ENCODE measurements at places on chromosomes 3 and 15.

GRCh38 chr3:70393881-70394612 lies 81.6 kb upstream of the MDFIC2 start:
- DNase-seq, result no peak

DNA sequence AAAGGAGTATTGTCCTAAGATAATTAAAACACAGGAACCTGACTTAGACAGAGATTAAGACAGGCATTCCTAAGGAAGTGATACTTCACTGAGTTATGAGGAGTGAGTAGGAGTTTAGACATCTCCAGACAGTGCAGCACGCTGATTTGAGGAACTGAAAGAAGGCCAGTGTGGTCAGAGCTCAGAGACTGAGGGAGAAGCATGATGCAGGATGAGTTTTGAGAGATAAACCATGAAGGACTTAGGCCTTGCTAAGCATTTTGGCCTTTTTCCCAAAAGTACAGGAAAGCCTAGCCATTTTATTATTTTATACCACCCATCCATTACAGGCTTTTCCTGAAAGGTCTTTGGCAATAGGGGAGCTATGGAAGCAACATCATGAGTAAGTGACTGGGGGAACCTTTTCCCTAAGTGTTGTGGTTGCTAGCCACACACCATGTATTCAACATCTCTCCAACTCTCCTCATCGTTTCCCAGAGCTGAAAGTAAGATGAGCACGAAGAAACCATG lies 375.6 kb upstream of the TPRG1 start:
- DNase-seq, result no peak

DNA sequence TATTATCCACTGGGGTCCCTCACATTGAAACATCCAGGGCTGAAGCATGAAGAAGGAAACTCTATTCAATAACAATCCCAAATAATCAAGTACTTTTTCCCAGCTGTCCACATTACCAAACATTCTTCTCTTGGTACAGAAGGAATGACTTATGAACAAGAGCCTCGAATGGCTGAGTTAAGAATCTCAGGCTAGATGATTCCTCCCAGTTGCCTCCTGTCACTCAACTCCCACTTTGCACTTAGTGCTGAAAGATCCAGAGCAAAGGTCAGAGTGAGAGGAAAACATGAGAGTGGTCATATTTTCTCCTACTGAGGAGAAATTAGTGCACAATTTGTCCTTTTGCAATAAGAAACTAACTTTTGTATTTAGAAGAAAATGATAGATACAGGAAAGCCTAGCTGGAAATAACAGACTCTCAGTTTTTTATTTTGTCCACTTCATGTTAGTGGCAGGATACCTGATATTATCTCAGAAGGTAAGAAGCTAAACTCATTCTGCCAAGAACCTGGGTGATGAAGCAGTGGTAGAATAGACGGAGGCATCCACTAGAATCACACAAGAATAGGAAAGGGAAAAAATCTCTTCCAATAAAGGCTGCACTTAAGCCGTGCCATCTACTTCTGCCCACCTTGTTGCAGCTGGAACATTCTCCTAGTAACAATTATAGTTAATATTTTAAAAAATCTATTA lies 46.2 kb downstream of the GADL1 start:
- no peak for DNase-seq

DNA sequence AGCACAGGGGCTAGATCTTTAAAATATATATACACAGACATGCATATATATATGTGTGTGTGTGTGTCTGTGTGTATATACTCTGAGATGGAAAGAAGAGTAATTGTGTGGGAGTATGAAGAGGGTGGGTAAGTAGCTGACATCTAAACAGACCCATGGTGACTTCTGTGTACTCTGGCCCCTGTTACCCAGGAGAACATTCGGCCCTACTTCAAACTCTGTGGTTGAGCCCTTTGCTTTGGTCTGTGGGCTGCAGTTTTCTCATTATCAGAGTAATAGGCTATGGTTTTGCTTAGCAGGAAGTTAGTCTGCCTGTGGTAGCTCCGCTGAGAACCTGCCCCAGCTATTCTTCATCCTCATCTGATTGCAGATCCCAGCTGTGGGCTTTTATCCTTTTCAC lies 141.4 kb downstream of the RBPMS2 start:
- DNase-seq, result no peak

GRCh38 chr3:73622091-73622805 lies 2.5 kb downstream of the PDZRN3 start:
- peak; percentile 42 for DNase-seq

Data from NCI-H1417 treated with DMSO at 0.1 percent for 48 hours (cell line).